Left renal pelvis (tissue), 4 donors: ENCODE measurements at places on chromosomes 12 and 14. TPM values are rescaled to one million over a fixed set of nuclear protein-coding genes. Genes with fewer than 3 reads are reported as not detected.

The KLRD1 gene
- 0.47 TPM for polyA plus RNA-seq

The C12orf60 gene
- 4.9 TPM for polyA plus RNA-seq

The INHBC gene
- 0.11 TPM for polyA plus RNA-seq

The METTL17 gene
- 84.3 TPM for polyA plus RNA-seq
